Cortex of kidney (tissue), 1 donor: ENCODE measurements at places on chromosomes 11 and 22.

GRCh38 chr11:73141309-73142127, 600 bp downstream of the FCHSD2 start:
- no peak for DNase-seq

- no peak for DNase-seq
Measured at GRCh38 chr11:118098996-118099837, 12.5 kb upstream of the SMIM35 start.

DNA sequence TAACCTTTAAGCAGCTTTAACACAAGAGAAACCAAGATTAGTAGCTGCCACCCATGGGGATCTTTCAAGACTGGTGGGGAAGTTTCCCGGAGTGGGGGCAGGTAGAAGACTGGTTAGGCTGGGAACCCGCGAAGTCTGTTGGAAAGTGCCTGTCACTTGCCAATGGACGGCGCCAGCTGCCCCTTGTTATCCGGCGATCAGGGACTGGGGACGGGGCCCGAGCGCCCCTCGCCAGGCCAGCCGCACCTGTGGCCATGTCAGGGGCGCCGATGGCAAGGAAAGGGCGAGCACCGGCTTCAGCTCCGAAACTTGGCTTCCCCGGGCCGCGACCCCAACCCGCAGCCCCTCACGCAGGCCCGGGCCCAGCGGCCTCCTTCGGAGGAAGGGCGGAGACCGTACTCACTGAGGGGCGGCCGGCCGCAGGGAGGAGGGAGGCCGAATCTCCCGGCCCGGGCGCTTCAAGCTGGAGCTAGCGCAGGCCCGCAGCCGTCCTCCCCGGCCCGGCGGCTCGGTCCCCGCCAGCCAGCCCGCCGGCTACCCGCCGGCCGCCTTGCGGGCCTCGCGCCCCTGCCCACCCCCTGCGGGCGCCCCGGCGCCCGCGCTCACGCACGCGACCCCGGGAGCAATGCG, 539 bp downstream of the EIF4ENIF1 start:
- no peak for DNase-seq

GRCh38 chr22:50282361-50283155, 12.4 kb upstream of the MAPK11 start:
- no peak for DNase-seq

- no peak for DNase-seq
Measured at GRCh38 chr11:106288822-106289387, 211.4 kb downstream of the AASDHPPT start.

- DNase-seq = no peak
Measured at GRCh38 chr11:22668005-22668796, 1.8 kb downstream of the GAS2 start.

- no peak for DNase-seq
Measured at GRCh38 chr11:19805827-19806226, 93.2 kb downstream of the NAV2 start.

DNA sequence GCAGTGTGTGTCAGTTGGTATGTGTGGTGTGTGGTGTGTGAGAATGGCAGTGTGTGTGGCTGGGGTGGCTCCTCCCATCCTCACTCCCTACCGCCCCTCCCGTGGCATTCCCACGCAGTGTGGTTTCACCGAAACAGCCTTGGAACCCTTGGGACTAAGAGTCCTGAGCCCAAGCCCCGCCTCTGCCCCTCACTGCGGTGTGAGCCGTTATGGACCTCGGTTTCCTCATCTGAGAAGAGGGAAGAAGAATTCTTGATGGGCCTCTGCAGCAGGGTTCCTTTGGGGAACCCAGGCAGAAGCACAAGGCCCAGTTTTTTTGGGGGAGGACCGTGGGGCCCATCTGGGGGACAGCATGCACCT, 7.2 kb downstream of the UPK3A start:
- DNase-seq = no peak

DNA sequence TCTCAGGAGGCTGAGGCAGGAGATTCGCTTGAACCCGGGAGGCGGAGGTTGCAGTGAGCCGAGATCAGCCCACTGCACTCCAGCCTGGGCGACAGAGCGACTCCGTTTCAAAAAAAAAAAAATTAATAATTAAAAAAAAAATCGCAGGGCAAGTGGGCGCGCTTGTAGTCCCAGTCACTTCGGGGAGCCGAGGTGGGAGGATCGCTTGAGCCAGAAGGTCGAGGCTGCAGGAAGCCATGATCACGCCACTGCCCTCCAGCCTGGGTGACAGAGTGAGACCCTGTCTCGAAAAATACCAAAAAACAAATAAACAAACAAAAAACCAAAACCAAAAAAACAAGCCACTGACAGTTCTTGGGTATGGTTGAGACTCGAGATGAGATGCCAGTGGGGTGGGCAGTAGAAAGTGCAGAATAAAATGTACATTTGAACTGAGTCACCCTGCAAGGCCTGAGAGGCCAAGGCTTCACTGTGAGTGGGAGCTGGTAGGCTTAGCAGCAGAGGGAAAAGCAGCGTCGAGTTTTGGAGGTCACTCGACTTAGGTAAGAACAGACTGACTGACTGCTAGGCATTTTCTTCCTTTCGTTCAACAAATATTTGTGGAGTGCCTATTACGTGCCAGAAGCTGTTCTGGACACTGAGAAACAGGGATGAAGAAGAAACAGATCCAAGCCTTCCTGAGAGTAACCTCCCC, 635 bp upstream of the LDHA start:
- DNase-seq = no peak

- no peak for DNase-seq
Measured at GRCh38 chr22:50184902-50185374, 775 bp upstream of the TRABD start.

DNA sequence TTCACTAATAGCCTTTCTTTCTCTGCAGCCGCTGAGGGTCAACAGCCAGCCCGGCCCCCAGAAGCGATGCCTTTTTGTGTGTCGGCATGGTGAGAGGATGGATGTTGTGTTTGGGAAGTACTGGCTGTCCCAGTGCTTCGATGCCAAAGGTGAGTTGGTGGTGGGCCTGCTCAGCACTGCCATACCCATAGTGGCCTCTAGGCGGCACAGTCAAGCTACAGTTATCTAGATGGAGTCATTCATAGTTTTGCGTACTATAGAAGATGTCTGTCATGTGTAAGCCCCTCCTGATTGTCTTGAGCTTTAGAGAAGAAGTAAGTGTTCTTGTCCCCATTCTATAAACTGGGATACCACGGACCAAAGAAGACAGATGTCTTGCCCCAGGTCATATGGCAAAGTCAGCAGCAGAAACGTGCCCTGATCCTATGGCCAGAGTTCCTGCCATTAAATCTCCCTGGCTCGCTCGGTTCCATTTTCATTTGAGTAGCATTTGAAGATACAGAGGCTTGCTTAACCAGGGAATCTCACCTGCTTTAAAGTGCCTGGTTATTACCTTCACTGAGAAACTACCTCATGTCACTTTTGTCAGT, 42.1 kb upstream of the CRTAM start:
- DNase-seq = no peak

DNA sequence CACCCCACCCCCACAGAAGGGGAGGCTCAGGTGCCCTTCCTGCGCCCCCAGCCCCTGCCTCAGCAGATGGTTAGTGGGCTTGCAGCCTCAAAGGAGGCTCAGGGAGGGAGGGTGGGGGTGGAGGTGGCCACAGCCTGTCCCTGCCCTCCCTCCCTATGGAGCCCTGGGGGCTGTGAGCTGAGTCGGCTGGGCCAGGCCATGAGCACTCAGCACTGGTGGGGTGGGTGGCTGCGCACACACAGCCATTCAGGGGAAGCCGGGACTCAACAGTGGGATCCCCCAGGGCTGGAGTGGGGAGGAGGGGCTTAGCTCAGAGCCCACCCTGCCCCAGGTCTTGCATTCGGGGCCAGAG, 50.2 kb downstream of the FLRT1 start:
- DNase-seq = no peak

DNA sequence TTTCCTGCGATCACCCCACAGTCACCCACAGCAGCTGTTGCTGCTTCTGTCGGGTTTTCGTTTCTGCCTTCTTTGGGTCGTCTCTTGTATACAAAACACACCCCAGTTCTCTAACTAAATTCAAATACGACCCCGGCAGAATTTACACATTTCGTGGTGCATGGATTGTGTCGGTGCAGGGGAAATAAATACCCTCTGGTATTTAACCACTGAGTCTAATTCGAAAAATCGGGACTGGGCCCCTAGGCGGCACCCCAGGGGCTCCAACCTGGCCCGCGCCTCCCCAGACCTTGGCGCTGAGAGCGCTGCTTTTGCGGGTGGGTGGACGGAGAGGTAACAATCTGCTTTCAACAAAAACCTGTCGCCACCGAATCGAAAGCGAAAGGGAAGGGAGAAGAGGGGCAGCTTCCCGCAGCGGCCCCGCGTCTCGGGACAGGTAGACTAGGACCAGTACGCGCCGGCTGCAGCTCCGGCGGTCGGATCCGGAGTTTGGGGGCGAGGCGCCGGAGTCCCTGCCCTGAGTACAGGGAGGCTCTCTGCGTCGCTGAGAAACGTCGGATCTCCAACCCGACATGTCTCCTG, 4.4 kb downstream of the ALX4 start:
- no peak for DNase-seq

DNA sequence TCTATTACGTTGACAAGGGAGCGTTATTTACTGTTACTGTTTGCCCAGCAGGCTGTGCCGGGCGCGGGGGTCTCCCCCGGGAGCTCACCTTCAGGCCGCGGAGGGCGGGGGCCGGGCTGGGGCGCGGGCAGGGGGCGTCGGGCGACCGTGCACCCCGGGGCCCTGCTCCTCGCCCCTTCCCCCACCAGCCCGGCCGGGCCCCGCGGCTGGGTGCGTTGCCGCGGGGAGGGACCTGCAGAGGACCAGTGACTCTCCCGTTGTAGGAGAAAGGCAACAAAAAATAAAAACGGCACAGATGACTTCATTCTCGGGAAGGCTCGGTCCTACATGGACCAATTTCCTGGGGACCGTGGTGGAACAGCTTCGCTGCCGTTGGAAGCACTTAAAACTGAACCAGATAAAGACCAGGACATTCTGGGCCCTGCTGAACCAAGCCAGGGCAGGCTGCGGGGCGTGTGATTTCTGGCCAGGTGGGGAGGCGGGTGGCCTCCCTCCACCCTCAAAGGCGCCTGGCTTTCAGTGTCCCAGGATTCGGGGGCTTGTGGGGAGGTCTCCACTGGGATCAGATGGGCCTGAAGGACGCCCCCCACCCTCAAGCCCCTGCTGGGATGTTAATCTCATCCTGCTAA, 57.4 kb downstream of the IGLL1 start:
- DNase-seq = no peak

GRCh38 chr22:43402128-43402527, 9.7 kb upstream of the MPPED1 start:
- no peak for DNase-seq

DNA sequence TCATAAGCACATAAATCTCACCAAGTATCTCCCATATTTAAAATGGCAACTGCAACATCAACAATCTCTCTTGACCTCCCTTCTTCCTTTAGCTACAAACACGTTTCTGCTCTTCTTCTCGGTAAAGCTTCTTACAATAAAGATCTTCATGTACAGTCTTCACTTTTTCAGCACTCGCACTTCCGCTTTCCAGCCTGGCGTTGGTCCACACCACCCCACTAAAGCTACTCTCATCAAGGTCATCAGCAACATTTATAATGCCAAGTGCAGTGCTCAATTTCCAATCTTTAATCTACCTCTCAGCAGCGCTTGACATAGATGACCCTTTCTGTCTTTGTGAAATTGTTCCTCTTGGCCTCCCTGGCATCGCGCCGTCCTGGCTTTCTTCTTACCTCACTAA, 33.6 kb downstream of the NTM start:
- no peak for DNase-seq

- no peak for DNase-seq
Measured at GRCh38 chr11:19921976-19922688, 209.5 kb downstream of the NAV2 start.

GRCh38 chr11:1099519-1100355, 25.1 kb downstream of the MUC2 start:
- no peak for DNase-seq

- no peak for DNase-seq
Measured at GRCh38 chr11:117851852-117852251, 24.6 kb downstream of the FXYD6 start.

DNA sequence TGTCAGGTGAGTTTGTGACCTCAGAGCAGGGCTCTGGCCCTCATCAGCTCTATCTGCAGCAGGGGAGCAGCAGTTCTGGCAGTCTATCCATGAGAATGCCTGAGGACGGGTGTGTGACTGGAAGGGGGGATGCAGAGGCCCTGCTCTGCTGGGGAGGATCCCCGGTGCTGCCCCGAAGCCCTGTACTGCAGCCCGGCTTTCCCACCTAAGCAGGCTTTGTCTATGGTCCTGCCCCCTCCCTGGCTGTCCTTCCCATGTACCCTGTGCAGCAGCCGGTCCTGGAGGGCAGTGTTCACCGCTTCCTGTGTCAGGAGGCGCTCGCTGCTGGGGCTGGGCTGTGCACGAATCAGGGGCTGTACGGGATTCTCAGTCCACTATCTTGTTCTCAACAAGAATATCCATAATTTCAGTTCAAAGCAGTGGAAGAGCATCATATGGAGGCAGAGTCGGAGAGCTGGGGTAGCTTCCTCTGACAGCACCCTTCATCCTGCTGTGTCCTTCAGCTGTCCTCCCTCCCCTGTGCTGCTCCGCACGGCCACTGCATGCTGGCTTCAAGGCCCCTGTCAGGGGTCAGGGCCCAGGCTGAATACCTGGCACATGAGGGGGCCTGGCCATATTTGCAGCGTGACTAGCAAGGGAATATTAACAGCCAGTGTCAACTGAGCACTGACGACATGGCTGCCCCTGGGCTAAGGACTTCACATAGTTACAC, 125.2 kb downstream of the CTTN start:
- DNase-seq = no peak

- DNase-seq = no peak
Measured at GRCh38 chr22:19603767-19604166, 79.6 kb upstream of the CLDN5 start.

- no peak for DNase-seq
Measured at GRCh38 chr22:24285245-24285644, 14.6 kb downstream of the SPECC1L start.

GRCh38 chr11:64656862-64657261, 65.8 kb downstream of the SLC22A12 start:
- no peak for DNase-seq

- no peak for DNase-seq
Measured at GRCh38 chr11:9862981-9863380, 199.1 kb downstream of the SWAP70 start.

- DNase-seq = no peak
Measured at GRCh38 chr22:22043296-22044078, 60.9 kb upstream of the TOP3B start.

DNA sequence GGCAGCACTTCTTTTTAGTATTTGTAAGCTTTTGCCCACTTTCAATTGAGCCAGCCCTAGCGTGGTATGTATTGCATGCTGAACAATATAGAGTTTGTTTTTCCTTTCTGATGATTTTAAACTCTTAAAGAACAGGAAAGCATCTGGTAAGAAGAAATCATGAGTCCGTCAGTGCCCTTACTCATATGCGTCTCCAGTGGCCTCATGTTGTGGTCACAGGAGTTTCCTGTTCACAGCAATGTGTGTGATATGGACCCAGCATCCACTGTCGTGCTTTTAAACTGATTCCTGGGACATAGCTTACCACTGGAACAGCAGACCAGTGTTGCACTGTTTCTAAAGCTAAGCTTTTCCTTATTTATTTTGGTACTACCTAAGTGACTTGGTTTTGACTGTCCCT, 40.1 kb downstream of the BID start:
- no peak for DNase-seq

- DNase-seq = no peak
Measured at GRCh38 chr11:77502346-77502905, 28.5 kb upstream of the PAK1 start.
